SHP77 treated with DMSO at 0.1 percent for 48 hours (cell line): ENCODE measurements at places on chromosomes 6 and 20.

DNA sequence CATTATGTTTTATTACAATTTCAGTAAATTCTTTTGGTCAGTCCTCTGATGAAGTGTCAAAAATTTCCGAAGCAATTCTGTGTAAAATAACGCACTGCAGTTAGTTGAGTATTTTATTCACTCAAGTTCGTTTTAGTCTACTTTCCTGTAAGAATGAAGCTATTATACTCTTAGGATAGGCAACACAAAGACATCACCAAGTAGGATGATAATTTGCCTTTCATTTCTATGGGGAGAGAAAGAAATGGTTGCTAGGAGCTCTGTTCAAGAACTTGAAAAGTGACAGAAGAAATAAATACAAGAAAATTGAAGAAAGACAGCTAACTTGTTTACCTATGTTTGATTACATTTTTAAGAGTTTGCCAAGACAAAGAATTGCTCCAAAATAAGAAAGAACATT lies 290.4 kb downstream of the EYS start:
- DNase-seq = no peak

DNA sequence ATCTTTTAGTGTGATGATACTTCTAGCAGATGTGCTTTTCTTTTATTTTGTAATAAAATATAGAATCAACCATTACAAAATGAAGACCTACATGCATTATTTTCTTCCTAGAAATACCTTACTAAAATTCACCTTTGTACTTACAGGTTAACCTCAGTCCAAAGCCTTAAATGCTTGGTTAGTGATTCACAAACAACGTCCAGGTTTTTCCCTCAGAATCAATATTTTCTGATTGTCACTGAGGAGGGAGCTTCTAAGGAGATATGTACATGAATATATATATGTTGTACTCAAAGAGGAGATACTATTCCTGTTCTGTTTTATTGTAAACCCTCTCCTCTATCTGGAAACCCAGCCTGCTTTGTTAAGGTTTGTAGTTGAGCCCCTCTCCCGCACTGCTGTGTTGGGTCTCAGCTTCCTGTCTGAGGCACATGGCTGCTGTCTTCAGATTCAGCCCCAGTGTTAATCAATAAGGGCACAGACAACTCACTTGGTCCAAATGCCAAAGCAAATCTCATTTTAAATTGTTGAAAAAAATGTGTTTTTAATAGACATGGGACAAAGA lies 33.9 kb upstream of the HS3ST5 start:
- no peak for DNase-seq

GRCh38 chr6:111995404-111995803 lies 58.5 kb upstream of the CCN6 start:
- DNase-seq = no peak

- DNase-seq = peak; percentile 38
Observed at GRCh38 chr6:10429638-10430427, 15.0 kb upstream of the TFAP2A start.

DNA sequence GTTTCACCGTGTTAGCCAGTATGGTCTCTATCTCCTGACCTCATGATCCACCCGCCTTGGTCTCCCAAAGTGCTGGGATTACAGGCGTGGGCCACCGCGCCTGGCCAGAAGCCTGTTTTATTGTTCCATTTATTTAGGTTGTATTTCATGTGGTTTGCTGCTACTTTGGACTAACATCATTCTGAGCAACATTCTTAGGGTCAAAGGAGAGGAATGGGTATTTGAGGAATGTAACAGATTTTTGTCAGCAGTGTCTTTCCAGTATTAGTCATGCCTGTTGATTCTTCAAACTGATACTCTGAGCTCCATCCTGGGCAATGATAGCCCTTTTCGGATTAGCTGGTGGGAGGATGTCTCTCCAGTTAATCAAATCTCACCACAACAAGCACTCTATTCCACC lies 213.0 kb upstream of the CITED2 start:
- no peak for DNase-seq

GRCh38 chr20:36768768-36769430 lies 4.7 kb downstream of the DSN1 start:
- DNase-seq = no peak

DNA sequence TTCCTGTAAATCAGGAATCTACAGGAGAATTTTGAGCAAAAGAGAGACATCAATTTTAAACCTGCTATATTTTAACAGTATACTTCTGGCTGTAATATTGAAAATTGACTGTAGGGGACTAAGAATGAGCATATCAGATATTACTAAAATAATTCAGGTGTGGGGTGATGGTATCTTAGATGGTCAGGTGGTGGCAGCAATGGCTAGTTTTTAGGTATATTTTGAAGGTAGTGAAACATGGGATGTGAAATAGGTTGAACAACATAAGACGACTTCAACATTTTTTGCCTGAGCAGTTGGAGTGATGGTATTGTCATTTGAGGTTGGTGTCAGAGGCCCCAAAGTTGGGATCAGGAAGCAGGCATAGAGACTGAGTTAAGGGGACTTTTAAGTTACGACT lies 32.1 kb downstream of the FAM83B start:
- peak; percentile 5 for DNase-seq

DNA sequence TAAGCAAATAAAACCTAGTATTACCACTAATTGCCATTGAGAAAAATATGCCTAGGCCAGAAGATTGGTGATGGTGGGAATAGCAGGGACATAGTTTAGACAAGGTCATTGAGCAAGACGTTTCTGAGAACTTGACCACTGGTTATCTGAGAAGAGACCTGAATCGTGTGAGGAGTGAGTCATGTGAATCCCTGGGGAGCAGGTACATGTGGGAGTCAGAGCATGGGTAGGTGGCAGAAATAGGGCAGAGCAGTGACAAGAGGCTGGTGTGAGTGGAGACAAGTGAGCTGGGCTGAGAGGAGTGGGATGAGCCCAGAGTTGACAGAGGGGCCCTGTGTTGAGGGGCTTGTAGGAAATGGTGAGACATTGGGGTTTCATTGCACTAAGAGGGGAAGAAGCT lies 16.4 kb downstream of the MICA start:
- no peak for DNase-seq

DNA sequence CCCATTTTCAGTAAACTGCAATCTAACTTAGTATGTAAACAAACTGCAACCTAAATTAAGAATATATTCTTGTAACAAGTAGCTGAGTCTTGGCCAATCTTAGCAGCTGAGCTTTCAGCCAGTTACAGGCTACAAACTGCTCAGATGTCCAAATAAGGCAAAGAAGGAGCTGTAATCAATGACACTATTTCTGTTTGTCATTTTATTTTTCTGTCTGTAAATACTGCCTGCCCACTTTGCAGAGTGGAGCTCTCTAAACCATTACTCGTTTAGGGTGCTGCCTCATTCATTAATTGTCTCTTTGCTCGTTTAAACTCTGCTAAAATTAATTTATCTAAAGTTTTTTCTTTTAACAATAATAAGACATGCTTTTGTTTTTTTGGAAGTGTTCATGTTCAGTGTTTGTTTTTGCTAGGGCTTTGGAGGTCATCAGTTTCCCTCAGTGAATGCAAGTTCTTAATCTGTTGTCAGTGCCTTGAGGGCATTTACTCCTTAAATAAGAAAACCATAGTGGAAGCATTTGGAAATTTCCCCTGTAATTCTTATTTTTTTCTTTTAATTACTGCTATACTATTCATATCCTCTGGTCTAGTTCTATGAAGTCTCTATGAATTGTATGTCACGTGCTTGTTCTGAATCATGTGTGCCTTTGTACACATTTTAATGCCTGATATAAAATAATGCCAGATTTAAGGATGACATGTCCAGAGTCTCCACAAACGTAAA lies 3.6 kb upstream of the PRL start:
- no peak for DNase-seq

- DNase-seq = no peak
Observed at GRCh38 chr6:100886076-100886475, 4.9 kb upstream of the ASCC3 start.

- peak; percentile 54 for DNase-seq
Observed at GRCh38 chr20:50335105-50335504, 144.5 kb downstream of the CEBPB start.

DNA sequence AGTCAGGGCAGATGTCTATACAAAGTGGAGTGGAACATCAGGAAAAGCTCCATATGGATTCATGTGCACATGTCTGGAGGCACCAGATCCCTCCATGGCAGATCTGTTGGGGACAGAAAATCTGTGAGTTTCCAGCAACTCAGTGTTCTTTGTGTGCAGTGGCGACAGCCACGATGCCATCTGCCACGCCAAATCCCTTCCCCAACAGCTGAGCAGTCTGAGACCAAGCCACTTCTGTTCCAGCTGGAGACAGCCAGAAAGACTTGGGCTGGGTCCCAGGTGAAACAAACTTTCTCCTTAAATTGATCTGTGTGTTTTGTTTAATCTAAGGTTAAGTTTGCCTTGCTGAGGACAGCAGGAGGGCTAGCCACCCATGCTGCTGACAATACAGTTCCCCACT lies 22.9 kb downstream of the FKBP1A start:
- DNase-seq = no peak

DNA sequence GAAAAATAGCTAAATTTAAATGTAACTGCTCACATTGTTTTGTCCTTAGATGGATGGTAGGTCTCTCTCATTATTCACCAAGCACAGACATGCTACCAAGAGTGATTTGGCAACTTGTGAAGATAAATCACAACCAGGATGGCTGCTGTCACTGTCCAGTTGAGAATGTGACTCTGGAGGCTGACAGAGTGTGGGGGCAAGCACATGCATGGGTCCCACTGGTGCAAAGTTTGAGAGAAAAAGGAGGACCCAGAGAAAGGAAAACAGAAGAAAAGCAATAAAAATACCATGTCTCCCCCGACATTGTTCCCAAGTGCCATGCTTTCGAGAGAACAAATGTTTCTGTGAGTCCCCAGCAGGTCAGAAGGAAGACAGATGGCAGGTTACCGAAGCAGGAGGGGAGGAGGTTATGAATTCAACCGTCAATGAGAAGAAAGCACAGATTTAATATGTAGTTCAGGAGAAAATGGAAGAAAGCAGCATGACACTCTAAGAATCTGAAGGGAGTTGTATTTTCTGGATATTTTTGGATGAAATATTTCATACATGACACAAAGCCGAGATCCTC lies 73.0 kb upstream of the TSHZ2 start:
- no peak for DNase-seq

GRCh38 chr6:143276436-143276835 lies 174.1 kb downstream of the ADAT2 start:
- no peak for DNase-seq

GRCh38 chr6:20955131-20955530 lies 420.9 kb downstream of the CDKAL1 start:
- no peak for DNase-seq

GRCh38 chr6:88380618-88381288 lies 214.6 kb upstream of the CNR1 start:
- DNase-seq = no peak

DNA sequence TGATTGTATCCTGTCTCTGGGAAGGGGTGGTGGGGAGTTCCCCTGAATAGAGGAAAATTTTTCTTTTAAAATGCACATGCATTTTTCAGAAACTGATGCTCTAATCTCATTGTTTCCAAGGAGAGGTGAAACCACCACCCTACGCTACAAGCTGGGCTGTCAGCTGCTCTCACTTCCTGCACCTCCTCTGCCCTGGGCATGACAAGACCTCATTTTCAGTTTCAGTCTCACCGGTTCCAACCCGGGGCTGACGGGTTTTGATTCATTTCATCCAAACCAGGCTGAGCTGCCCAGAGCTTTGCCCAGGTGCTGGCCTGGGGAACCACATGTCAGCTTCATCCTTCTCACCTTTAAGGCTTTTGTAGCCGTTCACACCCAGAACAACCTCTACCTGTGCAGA lies 99.7 kb downstream of the EYA2 start:
- no peak for DNase-seq

DNA sequence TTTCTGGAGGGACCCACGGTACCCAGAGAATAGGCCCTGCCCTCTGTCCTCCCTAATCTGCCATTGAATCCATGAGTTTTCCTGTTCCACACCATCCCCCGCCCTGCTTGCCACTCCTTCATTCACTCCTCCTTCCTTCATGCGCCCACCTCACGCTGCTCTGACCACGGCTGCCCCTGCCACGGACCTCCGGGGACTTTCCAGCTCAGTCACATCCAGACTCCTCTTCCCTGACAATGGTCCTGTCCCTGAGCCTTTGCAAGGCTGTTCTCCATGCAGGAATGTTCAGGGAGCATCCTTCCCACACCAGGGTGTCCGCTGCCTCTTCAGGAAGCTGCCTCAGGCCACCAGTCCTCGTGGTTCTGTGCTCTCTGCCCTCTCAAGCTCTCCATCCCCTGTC lies 25.9 kb downstream of the GLP1R start:
- no peak for DNase-seq

- DNase-seq = no peak
Observed at GRCh38 chr6:75166236-75166635, 39.6 kb downstream of the COL12A1 start.

GRCh38 chr20:6311841-6312655 lies 189.2 kb upstream of the FERMT1 start:
- no peak for DNase-seq

- no peak for DNase-seq
Observed at GRCh38 chr6:25155211-25155610, 124.0 kb upstream of the CARMIL1 start.

DNA sequence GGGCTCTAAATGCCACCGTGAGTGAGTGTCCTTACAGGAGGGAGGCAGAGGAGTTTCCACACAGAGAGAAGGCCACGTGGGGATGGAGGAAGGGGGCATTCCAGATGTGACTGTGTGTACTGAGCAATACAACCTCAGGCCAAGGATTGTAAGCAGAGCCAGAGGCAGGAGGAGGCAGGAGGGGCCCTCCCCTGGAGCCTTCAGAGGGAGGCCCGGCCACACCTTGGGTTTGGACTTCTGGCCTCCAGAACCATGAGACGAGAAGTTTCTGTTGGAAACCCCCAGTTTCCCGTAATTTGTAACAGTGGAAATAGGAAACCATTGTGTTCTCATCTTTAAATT lies 9.3 kb upstream of the KIF25 start:
- no peak for DNase-seq
